ENCODE measurements at places on chromosomes 1 and 21.
A peak's percentile ranks its signal among the peaks of the same experiment; 100 is the strongest.

DNA sequence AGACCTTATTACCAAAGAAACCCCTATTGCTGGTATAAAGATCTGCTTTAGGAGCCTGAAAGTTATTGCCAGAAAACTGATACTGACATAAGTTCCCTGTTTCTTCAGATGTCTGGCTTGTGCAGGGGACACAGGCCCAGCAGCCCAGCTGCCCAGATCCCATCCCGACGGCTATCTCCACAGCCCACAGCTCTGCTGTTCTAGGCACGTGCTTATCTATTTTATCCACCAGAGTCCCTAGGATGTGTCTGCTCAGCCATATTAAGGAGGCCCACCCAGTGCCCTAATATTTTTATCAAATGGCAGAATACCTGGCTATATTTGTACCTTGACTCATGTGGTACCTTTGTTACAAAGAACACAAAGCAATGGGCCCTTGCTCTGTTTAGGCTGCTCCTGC lies 58.9 kb downstream of the DDX20 start:
- no peak for DNase-seq

- DNase-seq: no peak
Measured at GRCh38 chr1:101175886-101176285, 60.9 kb upstream of the S1PR1 start.

DNA sequence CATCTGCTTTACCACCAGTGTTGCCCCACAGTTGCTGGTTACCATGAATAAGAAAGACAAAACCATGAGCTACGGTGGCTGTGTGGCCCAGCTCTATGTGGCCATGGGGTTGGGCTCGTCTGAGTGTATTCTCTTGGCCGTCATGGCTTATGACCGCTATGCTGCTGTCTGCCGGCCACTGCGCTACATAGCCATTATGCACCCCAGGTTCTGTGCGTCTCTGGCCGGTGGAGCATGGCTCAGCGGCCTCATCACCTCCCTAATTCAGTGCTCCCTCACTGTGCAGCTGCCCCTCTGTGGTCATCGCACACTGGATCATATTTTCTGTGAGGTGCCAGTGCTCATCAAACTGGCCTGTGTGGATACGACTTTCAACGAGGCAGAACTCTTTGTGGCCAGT lies 14.0 kb downstream of the OR2G6 start:
- no peak for DNase-seq

DNA sequence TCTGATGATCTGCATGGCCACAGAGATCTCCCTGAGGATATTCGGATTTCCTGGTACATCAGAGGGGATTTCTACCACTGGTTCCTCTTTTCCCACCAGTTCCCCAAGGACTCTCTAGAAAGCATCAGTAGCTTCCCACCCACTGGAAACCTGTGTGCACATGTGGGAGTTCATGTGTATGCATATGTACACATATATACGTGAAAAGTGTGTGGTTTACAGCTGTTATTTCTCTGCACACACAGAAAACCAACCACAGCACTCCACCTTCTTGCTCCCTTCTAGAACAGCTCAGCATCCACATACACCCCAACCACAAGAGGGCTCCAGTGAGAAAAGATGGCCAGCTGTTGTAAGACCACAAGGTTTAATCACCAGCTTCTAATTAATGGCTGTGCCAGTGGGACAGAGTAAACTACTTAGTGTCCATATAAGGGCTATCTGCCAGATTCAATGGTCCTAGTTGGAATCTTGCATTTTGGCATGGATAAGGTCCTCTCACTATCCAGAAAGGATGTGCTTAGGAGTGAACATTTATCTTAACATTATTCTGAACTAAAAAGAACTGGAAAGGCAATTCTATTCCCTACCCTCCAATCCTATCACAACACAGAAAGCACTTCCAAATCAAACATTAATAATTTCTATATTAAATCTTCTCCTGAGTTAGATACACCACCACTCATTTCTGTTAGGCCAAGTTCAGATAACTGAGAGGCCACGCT lies 24.1 kb downstream of the GPR3 start:
- no peak for DNase-seq

GRCh38 chr1:163672976-163673758 lies 351.4 kb downstream of the NUF2 start:
- no peak for DNase-seq

DNA sequence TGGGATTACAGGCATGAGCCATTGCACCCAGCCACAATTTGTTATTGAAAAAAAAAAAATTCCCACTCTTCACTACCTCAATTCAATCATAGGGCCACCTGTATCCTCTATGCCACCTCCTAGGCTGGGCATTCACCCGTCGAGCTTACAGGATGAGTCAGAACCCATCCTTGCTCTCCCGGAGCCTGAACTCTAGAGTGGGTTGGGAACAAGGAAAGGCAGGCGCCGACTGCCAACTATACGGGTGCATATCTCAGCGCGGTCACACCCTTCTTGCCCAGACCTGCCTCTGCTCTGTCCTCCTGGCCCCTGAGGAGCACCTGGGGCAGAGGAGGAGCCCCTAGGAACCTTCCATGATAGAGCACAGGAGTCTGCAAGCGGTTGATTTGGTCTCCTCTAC lies 21.4 kb upstream of the LBR start:
- no peak for DNase-seq

- no peak for DNase-seq
Measured at GRCh38 chr1:225539069-225539468, 111.2 kb upstream of the LBR start.

DNA sequence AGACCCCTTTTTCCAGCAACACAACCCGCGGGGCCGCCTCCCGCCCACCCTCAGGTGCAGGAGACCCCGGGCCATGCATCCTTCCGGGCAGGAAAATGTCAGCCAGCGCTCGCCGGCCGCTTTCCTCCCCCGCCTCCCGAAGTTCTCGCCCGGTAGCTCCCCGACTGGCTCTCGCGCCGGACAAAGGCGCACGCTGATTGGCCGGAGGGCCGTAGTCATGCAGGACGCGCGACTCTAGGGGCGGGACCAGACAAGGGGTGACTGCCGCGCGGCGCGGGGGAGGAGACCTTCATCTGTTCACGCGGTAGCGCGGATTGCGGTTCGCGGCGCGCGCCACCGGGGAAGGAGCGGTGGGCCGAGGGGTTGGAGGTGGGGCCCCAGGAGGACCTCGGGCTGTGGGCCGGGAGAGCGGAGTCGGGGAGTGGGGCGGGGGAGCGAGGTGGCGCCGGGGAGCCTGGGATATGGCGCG lies at the start of gene FLVCR1:
Gene FLVCR1 (plus strand): TSS at position 284 of the 469 bp plus-strand sequence. CDS start 178 bp downstream, at position 462.
- DNase-seq: peak; percentile 82

- no peak for DNase-seq
Measured at GRCh38 chr1:25561421-25562100, 18.2 kb downstream of the LDLRAP1 start.

DNA sequence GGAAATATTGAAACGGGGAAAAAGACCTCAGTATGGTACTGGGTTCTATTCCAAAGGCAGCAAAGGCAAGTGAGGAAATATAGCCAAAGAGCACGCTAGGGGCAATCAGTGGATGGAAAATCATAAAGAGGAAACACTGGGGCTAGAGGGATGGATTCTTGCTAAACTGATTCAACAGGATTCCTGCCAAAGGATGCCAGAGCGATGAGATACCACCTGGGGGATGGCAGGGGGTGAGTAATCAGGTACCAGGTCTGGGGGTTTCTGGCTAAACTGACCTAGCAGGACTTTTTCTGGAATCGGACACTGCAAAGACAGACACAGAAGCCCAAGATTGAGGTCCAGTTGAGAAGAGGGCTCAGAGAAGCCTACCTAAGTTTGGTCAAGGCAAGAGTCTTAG lies 6.7 kb downstream of the CHI3L2 start:
- DNase-seq: no peak

DNA sequence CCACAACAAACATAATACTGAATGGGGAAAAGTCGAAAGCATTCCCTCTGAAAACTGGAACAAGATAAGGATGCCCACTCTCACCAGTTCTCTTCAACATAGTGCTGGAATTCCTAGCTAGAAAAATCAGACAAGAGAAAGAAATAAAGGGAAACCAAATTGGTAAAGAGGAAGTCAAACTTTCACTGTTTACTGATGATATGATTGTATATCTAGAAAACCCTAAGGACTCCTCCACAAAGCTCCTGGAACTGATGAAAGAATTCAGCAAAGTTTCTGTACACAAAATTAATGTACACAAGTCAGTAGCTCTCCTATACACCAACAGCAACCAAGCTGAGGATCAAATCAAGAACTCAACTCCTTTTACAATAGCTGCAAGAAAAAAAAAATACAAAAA lies 6.9 kb upstream of the F13B start:
- DNase-seq: no peak

DNA sequence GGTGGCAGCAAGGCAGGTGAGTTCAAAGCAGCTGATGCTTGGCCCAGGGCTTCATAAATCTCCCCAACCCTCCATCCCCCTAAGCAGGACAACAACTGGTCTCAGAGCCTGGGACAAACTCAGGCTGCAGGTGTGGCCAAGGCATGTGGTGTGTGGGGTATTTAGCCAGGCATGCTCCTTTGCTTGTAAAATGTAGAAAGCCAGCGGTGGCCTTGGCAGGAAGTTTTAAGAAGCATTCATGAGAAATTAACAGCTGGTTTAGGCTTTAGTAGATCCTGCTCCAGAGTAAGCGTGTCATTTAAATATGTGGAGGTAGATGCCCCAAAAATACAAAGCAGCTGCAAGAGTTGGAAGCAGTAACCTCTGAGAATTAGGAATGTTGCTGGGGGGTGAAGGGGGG lies 44.8 kb downstream of the NTPCR start:
- no peak for DNase-seq
